ENCODE measurements at places on chromosomes 12 and 14. TPM values are rescaled to one million over a fixed set of nuclear protein-coding genes. Genes with fewer than 3 reads are reported as not detected.

Gene BATF
- total RNA-seq, result not detected

Gene KCNJ8
- 2.3 TPM for total RNA-seq

Gene RIMKLB
- total RNA-seq, result 12.7 TPM

Gene TPPP2
- total RNA-seq, result not detected

Gene USP44
- total RNA-seq, result 0.09 TPM

Gene RNASE7
- total RNA-seq, result not detected

Gene TGM1
- total RNA-seq, result 7.9 TPM

Gene FOXM1
- total RNA-seq, result 3.3 TPM

Gene WNT5B
- 20.4 TPM for total RNA-seq

Gene GPRC5D
- total RNA-seq, result not detected

All from pericardium fibroblast (primary cell).